ENCODE measurements at places on chromosomes 12 and 14.
A peak's percentile ranks its signal among the peaks of the same experiment; 100 is the strongest.

DNA sequence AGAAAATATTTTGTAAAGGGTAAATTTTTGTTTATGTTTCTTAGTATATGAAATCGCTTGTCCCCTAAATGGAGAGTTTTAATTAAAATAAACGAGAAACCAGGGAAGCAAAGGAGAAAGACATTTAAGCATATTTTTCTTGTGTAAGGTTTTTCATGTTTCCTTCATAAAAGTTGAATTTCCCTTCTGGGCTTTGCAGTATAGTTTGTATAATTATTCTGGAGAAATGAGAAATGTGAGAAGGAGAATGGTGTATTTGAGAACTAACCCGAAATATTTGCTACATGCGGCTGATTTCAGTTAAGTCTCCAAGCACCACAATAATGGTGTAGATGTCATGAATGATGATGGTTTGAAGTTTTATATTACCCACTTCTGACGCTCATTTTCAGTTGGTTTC is 307.7 kb upstream of the SEL1L start:
- DNase-seq, result no peak

- DNase-seq, result peak; percentile 81
Measured at GRCh38 chr14:104130974-104131651, 7.3 kb upstream of the KIF26A start.

GRCh38 chr12:5720381-5721005 is 224.6 kb downstream of the ANO2 start:
- no peak for DNase-seq

- no peak for DNase-seq
Measured at GRCh38 chr12:6834873-6835272, 5.9 kb upstream of the GNB3 start.

GRCh38 chr12:47649381-47649780 is 56.4 kb downstream of the RPAP3 start:
- DNase-seq, result no peak

GRCh38 chr12:77592836-77593235 is 237.9 kb upstream of the NAV3 start:
- no peak for DNase-seq

GRCh38 chr14:49961270-49962222 is 68.7 kb downstream of the ARF6 start:
- DNase-seq, result no peak

DNA sequence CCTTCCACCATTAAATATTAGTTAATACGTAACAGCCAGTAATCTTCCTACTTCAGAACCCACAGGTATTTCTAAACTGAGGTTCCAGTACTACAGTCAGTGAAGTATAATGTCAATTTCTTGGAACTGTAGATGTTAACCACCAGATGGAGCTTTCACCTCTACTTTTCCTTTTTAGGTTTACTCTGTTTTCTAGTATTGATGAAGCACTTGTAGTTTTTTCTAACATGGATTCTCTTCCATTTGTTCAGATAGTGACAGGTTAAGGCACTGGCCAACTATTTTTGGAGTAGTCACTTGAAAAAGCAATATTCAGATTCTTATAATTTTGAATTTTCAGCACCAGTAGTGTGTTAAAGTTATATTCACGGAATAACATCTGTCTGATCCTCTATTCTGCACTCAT is 4.6 kb upstream of the SEC23A start:
- DNase-seq, result peak; percentile 74

GRCh38 chr12:48651681-48652080 is 30.4 kb downstream of the KANSL2 start:
- DNase-seq, result no peak

- no peak for DNase-seq
Measured at GRCh38 chr12:118741194-118741593, 240.1 kb upstream of the SRRM4 start.

DNA sequence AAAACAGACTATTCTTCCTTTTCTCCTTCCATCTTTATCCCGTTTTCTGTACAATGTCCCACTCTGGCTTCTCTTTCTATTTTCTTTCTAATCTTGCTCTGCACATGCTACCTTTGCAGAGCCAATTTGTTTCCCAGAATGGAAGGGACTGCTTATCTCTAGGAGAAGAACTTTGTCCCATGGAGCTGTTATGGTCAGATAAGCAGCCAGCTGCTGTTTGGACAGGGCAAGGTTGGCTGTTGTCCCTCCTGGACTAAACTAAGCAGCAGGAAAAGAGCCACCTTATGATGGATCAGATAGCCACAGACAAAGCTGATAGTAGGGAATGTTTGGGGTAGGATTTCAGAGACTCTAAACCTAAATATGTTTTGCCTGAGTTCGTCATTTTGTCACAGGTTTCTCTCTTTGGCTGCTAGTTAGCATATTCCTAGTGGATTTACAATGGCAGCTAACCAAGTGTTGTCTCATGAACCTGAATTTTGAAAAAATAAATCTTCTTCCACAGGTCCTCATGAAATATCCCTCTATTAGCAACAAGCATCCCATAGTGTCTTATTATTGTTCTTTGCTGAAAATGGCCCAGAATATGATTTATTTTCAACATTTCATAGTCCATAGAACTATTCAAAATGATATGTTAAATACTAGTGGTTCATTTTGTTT is 262.8 kb downstream of the SLC16A7 start:
- peak; percentile 47 for DNase-seq

DNA sequence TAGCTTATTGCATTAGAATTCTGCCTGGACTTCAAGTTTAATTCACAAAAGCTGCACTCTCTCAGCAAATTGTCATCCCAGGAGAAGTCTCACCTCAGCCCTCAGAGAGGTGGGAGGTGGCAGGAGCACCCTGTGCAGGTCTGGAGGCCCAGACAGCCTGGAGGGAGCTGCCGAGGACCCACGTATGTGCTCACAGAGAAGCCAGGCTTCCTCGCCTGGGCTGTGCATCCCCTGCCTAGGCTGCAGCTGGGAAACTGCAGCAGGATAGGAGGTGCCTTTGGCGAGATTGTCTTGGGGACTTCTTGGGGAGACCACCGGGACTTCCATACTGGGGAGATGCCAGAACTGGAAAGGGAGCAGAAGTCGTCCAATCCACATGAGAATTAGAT is 8.8 kb downstream of the CPNE6 start:
- no peak for DNase-seq

DNA sequence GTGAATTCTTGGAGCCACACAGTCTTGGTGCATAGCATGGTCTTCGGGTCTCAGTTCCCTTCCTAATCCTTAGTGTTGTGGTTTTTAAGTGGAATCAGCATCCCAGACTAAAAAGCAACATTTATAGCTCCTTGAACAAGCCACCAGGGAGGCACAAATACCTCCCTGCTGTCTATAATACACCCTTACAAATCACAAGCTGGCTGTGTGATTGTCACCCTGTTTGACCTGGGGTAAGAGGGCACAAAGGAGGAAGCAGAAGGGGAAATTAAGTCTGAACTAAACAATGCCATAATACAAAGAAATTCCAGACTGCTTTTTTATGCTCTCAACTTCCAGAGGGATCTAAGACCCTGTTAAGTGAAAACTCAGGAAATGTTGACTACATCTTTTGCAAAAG is 7.7 kb upstream of the MMP19 start:
- no peak for DNase-seq

DNA sequence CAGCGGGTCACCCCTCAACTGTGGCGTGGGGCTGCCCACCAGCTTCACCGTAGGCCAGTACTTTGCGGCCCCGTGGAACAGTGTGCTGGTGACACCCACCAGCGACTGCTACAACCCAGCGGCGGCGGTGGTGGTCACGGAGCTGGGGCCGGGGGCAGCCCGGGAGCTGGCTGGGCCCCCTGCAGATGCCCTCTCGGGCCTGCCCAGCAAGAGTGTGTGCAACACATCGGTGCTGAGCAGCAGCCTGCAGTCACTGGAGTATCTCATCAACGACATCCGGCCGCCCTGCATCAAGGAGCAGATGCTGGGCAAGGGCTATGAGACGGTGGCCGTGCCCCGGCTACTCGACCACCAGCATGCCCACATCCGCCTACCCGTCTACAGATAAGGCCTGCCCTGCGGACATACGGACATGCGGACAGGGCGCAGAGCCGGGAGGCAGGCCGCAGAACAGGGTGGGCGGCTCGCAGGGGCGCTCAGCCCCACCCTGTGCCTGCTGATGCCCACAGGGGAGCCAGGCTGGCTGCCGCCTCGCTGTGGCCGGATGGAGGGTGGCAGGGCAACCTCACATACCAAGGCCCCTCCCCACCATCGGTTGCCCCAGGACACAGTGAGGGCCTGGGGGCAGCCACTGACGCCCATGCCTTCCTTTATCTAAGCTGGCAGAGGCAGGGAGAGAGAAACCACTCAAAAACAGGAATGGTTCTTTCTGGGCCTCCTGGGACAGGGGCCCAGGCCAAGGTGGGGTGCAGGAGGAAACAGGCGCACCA is 55.5 kb downstream of the FAM222A start:
- no peak for DNase-seq

GRCh38 chr12:101885912-101886561 is 8.7 kb downstream of the DRAM1 start:
- DNase-seq, result no peak

- no peak for DNase-seq
Measured at GRCh38 chr14:49933128-49933527, 40.2 kb downstream of the ARF6 start.

GRCh38 chr14:95667249-95667693 is 19.0 kb upstream of the TCL1B start:
- DNase-seq, result no peak

- DNase-seq, result no peak
Measured at GRCh38 chr14:50631408-50631821, 36.7 kb downstream of the SAV1 start.

- no peak for DNase-seq
Measured at GRCh38 chr14:71235875-71236274, 328.6 kb downstream of the PCNX1 start.

GRCh38 chr12:1830981-1831963 is 10.9 kb downstream of the LRTM2 start:
- DNase-seq, result peak; percentile 78

GRCh38 chr12:104741497-104742367 is 216.4 kb downstream of the SLC41A2 start:
- no peak for DNase-seq

DNA sequence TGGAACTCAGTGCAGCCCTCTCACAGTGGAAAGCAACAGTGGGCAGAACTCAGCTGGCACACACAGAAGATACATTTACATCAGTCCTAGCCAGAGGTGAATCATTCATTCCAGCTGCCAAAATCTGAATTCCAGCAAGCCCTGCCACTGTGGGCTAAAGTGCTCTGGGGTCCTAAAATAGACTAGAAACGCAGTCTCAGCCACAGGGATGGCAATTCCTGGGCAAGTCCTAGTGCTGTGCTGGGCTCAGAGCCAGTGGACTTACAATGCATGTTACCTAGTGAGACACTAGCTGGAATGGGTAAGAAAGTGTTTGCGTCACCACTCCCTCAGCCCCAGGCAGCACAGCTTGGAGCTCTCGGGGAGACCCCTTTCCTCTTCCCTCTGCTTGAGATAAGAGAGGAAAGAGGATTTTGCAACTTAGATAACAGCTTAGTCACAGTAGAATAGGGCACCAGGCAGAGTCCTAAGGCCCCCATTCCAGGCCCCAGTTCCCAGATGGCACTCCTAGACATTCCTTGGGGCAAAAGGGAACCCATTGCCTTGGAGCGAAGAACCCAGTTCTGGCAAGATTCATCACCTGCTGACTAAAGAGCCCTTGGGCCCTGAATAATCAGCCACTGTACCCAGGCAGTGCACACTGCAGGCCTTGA is 592.9 kb downstream of the FSCB start:
- DNase-seq, result no peak

DNA sequence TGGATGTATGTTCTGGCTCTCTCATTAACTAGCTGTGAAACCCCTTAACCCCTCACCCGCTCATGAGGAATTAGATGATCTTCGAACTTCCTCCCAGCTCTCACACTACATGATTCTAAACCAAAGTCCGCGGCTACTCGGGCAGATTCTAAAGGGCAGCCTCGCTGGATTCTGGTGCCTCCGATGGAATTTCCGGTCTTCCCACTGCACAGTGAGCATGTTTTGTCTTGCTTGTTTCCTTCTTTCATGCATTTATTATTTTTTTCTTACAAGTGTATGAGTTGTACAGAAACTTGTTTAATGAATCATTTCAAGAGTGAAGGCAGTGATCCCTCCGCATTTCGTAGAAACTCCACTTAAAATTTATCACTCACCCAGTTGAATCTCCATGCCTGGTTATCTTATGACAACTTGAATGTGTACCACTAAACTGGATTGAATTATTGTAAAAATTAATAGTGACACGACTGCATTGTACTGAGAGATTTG is 4.5 kb upstream of the HCAR3 start:
- no peak for DNase-seq

- no peak for DNase-seq
Measured at GRCh38 chr12:18640321-18640955, 97.4 kb downstream of the PLCZ1 start.

DNA sequence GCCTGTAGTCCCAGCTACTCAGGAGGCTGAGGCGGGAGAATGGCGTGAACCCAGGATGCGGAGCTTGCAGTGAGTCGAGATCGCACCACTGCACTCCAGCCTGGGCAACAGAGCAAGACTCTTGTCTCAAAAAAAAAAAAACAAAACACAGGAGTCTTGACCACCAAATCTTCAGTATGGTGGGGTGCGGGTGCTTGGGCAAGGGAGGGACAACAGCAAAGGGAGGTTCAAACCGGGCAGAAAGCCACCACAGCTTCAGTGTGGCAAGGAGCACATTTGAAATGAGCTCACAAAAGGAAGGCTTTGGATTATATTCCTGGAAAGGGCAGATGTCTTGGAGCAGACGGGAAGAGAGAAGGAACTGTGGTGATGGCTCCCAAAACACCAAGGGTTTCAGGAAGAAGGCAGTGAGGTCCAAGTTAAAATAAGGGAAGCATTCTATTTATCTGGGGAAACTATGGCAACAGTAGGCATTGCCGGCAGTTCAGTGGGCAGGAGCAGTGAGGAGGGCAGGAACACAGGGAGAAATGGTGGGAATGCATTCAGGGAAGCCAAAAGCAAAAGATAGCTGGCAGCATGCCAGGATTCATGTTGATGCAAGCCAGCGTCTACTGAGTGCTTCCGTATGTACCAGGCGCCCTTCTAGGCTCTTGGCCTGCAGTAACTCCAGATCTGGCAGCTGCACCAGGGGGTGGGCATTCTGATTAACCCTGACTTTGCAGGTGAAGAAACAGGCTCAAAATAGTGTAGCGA is 51.0 kb upstream of the SRSF5 start:
- DNase-seq, result peak; percentile 64

DNA sequence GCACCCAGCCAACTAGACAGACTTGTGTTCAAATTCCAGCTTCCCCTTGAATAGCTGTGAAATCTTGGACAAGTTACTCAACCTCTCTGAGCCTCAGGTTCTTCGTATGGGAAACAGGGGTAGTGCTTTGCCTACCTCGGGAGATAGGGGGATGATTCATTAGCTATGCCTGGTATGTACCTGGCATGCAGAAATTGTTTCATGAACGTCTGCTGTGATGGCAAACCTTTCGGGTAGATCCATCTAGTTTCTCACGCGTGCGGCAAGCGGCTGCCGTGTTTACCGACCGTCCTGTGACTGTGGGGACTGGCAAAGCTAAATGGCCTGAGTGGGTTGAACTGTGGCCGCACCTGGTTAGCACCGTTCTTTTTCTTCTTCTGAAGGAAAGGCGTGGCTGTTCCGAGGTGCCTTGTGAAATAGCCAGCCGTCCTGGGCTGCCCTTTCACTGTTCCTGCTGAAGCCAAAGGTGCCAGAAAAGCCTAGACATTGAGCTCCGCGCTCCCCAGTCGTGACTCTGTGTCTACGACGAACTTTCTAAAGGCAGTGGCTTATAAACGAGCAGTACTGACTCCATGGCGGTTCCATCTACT is 40.6 kb upstream of the MED13L start:
- no peak for DNase-seq
